Stimulated activated CD4-positive, alpha-beta T cell treated with anti-CD3 and anti-CD28 coated beads, TNF-alpha, amount 100 ng/mL, for 1 hour (primary cell): ENCODE measurements at places on chromosomes 11 and 22.

- DNase-seq, result no peak
Observed at GRCh38 chr11:125512106-125512505, 16.0 kb upstream of the FEZ1 start.

- no peak for DNase-seq
Observed at GRCh38 chr11:88345408-88345807, 7.9 kb upstream of the CTSC start.

DNA sequence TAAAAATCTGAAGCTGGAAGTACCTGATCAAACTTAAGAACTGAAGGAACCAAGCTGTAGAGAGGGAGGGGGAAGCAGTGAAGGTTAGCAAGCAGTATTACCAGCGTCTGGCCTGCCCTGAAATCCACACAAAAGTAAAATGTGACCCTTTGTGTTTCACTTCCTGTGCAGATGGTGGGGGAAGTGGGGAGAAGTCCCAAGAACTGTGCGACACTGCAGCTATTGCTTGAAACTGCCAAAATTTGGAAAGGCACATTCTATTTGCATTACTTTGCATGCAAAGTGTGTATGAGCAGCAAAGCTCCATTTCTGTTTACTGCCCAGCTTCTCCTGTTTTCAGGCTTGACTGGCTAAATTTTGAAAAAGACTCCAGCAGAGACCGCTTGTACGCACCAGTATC lies 72.1 kb upstream of the BMAL1 start:
- no peak for DNase-seq

- DNase-seq, result no peak
Observed at GRCh38 chr11:2317354-2318050, 15.7 kb downstream of the TSPAN32 start.

DNA sequence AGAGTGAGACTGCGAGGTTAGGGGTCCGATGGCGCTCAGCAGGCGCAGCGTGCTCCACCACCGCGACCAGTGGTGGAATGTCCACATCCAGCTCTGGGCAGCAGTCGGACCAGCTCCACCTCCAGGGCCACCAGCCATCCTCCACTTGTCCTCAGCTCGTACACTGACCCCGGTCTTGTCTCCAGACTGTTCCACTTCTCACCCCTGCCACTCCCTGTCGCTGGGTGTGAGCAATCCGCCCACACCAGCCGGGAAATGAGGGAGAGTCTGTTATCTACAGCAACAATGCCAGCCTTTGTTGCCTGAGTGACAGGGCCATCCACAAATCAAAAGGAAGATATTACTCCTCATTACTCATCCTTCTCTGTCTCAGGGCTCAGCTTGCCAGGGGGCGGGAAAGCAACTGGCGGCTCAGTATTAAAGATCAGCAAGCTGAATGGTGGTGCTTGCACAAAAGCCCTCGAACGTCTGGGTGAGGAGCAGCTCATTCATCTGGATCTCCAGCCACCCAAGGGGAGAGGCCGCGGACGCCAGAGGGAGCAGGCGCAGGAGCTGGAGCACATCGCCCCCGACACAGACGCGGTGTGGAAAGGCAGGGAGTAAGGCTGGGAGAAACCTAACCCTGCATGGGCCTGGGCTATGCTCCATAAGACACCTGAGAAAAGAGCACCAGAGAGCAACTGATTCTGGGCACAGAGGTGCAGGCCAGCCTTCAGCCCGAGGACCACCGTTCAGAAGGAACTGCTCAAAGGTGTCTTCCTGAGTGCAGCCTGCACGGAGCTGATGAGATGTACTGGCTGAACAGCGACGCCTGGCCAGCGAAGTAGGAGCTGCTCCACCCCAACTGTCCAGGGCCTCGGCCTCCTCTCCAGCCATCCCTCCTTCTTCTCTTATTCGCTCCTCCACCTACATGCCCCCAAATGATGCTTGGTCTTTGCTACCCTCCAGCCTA lies 21.9 kb downstream of the IGSF9B start:
- no peak for DNase-seq

GRCh38 chr11:16789063-16789420 lies 50.6 kb downstream of the C11orf58 start:
- no peak for DNase-seq

- no peak for DNase-seq
Observed at GRCh38 chr11:44246726-44247125, 63.2 kb downstream of the ALX4 start.

- DNase-seq, result no peak
Observed at GRCh38 chr11:2135648-2136201, 3.5 kb downstream of the IGF2 start.

DNA sequence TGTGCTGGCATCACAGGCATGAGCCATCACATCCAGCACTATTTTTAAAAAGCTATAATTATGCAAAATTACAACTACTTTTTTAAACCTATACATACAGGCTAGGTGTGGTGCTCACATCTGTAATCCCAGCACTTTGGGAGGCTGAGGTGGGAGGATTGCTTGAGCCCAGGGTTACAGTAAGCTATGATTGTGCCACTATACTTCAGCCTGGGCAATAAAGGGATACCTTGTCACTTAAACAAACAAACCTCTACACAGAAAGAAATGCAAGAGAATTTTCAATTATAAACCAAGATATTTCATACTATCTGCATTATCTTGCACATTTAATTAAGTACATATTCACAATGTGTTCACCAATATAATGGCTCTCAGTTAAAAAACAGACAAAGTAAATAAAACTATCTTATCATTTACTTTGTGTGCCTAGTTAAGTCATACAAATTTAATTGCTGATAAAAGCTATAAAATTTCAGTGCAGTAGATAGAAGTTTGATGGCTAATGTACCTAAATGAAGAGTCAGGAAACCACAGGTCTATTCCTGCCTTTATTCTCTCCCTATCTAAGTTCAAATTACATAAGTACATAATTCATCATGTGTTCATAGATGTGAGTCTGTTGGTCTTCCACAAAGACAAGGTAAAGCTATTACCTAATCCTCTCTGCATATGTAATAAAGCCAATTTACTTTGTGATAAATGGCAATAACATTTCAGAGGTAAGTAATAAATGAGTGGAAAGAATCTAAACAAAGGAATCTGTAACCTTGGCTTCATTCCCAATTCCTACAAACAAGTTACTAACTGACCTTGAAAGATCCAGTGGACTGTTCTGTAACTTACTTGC lies 9.0 kb upstream of the RDX start:
- no peak for DNase-seq

DNA sequence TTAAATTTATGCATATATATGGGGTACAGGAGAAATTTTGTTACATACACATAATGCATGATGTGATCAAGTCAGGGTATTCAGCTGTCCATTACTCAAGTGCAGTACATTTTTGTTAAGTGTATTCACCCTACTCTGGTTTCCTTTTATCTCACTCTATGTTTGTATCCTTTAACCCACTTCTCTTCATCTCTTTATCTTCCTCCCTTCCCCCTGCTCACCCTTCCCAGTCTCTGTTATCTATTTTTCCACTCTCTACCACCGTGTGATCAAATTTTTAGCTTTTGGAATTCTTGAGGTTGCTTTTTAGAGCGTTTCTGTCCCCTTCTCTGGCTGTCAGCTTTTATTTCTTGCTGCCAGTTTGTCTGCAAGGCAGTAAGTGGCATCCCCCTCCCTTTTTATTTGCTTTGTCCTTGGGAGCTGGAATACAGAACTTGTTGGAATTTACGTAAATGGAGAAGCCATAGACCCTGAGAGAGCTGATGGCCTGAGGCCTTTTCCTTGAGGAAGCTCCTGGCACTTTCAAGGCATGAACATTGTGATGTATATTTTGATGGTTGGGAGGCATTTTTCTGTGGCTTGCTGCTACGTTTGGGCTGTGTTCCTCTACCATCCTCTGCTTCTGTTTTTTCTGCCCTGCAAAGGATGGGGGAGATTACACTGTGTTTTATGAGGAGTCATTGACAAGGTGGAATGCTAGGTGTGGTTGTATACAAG lies 148.6 kb downstream of the LDLRAD3 start:
- no peak for DNase-seq

- DNase-seq, result no peak
Observed at GRCh38 chr11:10567446-10567845, 1.0 kb downstream of the LYVE1 start.

- DNase-seq, result no peak
Observed at GRCh38 chr22:35821654-35822053, 104.0 kb downstream of the APOL5 start.

- DNase-seq, result no peak
Observed at GRCh38 chr11:36501236-36501635, 8.8 kb downstream of the TRAF6 start.

GRCh38 chr11:20529757-20530156 lies 69.7 kb upstream of the SLC6A5 start:
- DNase-seq, result no peak

DNA sequence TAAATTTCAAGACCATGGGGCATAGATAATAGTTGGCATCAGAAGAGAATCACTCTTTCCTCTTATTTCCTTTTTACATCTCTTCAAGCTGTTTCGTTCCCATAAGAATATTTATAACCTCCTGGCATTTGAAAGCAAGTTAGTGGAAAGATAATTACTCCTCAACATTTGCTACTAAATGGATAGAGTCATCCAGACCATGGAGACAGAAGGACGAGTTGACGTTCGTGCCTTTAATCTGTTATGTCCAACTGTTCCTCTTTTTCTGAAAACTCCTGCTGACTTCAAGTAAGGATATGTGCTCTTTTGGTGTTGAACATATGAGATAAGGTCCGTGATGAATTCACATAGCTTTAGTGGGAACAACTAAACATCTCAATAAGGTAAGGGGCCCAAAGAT lies 414.2 kb downstream of the LRRC4C start:
- no peak for DNase-seq

GRCh38 chr22:38965614-38966379 lies 8.4 kb downstream of the APOBEC3A start:
- DNase-seq, result no peak

DNA sequence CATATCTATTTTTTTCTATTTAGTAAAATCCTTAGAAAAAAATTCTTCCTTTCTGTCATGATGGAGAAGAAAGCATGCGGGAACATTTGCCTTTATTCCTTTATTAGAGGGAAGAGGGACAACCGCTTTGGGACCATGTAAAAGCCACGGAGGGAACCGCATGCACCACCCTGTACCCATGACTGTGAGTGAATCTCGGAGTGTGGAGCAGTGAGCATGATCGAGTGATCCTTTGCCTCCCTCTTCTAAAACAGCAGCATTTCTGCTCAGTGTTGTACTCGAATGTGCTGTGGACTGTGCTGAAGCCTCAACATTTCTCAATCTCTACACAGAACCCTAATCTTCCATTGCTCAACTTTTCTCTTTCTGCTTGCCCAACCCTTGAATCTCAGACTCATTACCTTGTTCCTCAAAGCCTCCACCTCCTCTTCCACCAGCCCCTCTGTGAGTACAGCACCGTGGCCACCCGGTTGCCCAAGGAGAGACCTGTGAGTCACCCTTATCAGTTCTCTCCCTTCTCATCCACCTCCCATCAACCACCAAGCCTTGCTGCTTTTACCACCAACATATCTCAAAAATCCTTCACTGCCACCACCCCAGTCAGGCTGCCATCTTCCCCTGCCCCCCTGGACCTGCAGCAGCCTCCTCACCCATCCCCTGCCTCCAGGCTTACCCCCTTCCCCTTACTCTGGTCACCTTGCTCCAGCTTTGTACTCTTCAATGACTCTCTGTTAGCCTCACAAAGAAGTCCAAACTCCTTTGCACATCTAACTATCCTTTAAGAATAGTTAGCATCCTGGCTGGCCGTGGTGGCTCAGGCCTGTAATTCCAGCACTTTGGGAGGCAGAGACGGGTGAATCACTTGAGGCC lies 103.1 kb downstream of the NAT10 start:
- no peak for DNase-seq

DNA sequence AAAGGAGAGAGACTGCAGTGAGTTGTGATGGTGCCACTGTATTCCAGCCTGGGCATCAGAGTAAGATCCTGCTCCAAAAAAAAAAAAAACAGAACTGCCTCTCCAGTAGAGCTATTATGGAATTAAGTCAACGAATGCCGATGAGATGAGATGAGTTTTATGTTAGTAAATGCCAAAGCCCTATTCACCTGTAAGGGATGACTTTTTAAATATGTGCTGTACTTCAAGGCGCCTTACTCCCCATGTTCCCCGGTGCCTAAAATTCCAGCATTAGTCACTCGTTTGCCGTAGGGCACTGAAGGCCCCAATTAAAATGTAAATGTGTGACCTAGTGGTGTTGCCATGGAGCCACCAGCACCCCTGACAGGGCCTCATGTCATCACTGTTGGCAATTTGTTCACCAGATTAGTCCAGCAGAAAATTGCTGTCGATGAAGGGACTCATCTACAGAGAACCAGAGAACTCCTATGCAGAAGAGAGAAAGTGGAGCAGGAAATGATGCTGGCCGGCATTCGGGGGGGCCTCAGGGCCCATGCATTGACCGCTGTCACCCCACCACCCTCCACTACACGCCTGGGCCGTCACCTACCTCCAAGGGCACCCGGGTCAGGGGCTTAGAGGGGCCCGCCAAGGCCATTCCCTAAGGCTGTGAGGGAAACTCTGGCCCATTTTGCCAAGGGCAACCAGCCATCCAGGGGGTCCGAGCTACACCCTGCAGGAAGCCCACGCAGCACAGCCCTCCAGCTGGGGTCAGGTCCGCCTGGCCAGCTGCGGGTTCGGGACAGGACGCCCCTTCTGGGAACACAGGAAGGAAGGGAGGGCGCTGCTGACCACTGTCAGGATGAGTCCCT lies 17.8 kb downstream of the LIF start:
- no peak for DNase-seq

- DNase-seq, result no peak
Observed at GRCh38 chr22:47128622-47129215, 366.3 kb downstream of the TBC1D22A start.

- DNase-seq, result no peak
Observed at GRCh38 chr11:65213322-65214211, 31.8 kb downstream of the CAPN1 start.

DNA sequence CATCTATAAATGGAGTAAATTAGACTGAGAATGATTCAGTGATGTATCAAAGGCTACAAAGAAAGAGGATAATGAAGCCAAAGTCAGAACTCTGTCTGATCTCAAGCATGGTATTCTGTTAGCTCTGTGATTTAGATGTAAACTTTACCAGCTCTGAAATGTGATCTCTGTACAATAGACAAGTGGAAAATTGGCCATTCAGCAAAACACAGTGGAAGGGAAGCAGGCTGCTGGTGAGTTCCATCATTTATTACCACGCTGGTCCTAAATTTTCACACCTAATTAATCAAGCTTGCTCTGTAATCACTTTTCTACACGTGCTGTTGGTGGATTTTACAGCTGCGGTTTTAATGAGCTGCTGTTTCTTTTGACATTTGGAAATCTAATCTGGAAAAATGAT lies 145.1 kb upstream of the OPCML start:
- DNase-seq, result no peak

DNA sequence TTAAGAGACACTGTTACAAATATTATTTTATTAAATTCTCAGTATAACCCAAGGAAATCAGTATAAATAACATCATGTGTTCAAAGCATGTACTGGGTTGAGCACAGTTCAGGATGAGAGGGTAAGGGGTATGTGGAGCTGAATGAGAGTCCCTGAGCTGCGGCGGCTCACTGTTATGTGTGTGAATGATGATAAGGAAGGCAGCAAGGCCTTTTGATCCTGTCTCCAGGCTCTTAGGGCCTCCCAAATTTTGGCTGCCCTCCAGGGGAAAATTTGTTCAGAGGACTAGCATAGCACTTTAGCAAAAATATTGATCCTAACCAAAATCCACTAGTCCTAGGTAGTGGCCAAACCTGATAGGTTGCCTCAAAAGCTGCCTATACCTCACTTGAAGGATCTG lies 86.1 kb upstream of the SPON1 start:
- DNase-seq, result no peak
